Activated CD4-positive, alpha-beta T cell treated with anti-CD3 and anti-CD28 coated beads for 48 hours (primary cell): ENCODE measurements at places on chromosomes 5 and 9.

GRCh38 chr9:135504262-135505243 is 4.1 kb downstream of the MRPS2 start:
- peak; percentile 74 for DNase-seq

DNA sequence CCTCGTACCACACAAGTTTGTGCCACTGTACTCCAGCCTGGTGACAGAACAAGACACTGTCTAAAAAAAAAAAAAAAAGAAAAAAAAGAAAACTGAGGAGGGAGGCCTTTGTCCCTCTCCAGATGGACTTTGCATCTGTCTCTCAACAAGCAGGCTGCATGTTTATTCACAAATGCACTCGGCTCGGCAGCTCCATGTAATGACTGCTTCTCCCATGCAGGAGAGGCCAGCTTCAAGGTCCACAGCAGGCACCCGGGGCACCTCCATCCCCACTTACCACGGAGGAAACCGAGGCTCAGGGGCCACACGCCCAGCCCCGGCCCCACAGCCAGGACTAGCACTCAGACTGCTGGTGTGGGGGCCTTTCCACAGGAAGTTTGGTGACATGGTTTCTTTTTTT is 13.1 kb upstream of the NCS1 start:
- no peak for DNase-seq

DNA sequence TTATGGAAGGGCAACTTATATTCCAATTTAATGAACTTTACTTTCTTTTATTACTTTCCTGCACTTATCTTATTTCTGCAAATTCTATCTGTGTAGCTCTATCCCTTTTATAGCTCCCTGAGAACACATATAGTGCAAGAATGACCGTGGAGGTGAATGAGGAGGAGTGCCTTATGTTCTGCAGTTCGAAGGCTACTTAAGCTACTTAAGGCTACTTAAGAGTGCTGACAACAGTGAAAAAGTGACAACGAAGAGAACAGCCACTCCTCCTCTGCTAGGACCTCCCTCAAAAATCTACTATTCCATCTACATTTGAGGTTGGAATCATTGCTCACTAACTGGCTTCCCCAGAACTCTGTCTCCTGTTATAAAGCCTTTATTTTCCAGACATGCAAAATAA is 1365.7 kb upstream of the C9orf72 start:
- DNase-seq = no peak

GRCh38 chr9:89864731-89865130 is 259.9 kb downstream of the GADD45G start:
- DNase-seq = no peak

GRCh38 chr9:128553728-128554127 is 1.3 kb downstream of the SPTAN1 start:
- DNase-seq = no peak

DNA sequence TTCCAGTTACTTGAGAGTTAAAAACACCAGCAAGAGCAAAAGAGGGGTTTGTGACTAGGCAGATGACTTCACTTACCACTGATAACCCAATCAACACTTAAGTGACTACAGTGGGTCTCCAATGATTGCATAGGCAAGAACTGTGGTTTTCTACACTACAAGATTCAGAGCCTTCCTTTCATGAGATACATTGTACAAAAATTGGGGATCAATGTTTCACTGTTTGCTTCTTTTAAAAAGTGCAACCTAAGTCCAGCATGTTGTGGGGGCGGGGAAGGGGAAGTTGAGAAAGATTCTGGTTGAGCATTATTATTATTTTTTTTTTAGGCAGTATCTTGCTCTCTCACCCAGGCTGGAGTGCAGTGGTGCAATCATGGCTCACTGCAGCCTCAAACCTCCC is 3.6 kb downstream of the IQGAP2 start:
- no peak for DNase-seq

- DNase-seq = no peak
Observed at GRCh38 chr5:93599001-93599379, 16.0 kb downstream of the NR2F1 start.

GRCh38 chr5:7794311-7794710 is 56.6 kb downstream of the CFAP90 start:
- no peak for DNase-seq

DNA sequence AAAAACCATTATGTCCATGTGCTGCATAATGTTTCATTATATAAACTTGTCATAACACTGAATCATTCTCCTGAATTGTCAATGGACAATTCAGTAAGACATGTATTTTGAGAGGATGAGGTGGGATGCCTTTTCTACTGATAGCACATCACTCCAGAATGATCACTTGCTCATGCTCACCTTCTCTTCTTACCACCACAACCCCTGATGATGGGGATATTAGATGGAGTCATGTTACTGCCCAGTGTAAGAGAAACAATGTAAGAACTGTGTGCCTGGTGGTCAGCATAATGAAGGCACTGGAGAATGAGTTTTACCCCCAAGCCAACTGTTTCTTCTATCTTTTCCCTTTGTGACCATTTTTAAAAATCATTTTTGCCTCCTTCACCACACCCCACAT is 198.8 kb downstream of the ADAMTSL1 start:
- no peak for DNase-seq

DNA sequence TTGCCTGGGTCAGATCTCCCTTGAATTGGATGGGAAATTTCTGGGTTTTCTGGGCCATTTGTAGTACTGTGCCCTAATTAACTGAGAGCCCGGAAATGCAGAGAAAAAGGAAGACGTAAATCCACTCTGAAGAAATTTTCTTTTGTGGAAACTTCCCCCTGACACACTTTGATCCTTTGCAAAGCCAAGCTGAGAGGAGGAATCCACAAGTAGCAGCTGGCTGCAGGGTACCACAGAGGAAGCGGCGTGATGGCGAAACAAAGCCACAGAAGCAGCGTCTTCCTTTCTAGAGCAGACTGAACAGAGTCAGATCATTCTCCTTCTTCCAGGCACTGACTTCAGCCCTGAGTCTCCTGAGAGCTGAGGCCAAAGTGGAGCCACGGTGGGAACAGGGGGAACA is 47.1 kb upstream of the ZNF354A start:
- DNase-seq = no peak

DNA sequence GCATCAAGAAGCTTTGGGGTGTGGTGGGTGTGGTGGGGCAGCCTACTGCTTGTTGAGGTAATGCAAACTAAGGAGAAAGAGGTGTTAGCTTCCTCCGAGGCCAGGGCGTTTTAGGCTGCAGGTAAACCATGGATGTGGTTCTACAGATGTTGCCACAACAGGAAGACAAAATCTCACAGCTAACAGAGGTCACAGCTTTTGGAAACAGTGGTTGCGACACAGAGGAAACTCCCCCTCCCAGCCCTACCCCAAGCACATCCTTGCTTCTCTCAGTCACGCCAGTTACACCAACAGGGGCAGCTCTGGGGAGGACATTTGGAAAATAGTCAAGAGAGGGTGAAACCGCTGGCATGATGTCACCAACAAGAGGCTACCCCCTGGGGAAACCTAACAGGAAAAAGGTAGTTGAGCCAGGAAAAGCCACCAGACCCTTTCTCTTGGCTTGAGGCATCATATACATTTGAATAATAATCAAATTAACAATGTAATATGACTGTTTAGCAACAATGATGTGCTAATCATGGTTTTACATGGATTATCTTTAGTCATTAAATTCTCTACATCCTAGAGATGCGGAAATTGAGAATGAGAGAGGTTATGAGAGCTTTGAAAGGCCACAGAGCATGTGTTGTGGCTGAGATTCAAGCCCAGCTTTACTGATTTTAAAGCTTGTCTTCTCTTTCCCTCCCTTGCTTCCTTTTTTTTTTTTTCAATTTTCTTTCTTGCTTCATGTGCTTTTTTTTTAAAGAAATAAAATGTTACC is 82.2 kb upstream of the IL12B start:
- peak; percentile 70 for DNase-seq

DNA sequence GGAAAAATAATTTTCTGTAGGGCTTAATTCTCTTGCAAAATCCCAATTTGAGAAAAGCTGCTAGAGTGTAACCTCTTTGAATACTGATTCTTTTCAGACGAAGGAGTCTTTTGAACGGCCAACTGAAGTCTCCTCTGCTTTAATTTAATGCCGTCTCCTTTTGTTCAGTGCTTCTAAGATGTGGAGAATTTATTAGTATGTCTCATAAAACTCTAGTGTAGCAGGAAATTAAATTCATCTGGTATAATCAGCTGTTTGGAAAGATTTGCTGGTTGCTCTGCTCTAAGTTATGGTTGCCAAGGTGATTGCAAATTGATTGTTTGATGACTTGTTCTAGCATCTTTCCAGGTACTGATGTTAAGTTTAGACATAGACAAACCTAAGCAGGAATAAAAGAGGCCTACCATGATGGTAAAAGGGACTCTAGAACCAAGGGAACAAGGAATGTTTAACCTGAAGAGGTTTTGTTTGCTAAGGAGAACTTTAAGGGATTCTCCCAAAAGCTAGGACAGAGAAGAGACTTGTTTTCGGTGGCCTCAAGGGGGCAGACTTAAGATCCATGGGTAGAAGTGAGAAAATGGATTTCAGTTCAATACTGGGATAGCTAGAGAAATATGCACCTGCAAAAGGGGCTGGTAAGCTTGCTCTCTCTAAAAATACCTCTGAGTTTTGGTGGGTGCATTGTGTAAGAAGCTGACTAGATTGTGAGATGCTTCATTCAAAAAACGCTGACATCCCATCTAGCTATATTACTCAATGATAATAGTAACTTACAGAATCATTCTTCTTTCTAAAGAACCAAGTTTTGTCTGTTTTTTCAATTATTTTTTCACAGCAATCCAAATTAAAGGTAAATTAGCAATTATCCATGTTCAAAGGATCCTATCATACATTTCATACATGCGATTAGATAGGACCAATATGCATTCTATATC is 5.7 kb upstream of the ADRB2 start:
- DNase-seq = no peak

DNA sequence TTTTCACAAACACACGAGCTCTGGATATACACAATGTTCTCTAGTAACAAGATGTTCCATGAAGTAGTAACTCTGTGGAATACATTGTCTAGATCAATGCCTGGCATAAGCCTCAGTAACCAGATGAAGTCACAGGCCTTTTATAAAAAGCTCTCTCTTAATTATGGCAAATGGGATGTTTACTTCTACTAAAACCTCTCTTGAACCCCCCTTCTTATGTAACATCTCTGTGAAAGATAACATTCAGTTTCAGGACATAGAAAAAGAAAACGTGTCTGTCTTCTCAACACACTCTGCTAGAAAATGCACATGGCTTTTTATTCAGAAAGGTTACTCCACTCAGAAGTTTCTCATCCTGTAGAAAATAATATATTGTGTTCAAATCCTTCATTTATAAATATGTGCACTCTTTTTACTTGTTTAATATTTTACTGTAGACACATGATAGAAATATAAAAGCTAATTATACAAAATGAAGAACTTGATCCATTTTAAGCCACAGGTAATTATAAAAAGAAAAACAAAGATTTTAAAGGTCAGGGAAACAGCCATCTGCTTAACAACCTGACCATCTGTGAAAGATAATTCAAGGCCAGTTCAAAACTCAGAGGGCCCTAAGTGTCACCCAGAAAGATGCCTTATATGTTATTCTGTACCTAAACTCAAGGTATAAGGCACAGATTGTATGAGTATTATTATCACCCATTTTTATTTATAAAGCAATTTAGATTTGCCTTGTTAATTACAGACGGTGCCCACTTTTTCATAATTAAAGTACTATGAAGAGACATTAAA is 812.0 kb downstream of the CDH18 start:
- no peak for DNase-seq

DNA sequence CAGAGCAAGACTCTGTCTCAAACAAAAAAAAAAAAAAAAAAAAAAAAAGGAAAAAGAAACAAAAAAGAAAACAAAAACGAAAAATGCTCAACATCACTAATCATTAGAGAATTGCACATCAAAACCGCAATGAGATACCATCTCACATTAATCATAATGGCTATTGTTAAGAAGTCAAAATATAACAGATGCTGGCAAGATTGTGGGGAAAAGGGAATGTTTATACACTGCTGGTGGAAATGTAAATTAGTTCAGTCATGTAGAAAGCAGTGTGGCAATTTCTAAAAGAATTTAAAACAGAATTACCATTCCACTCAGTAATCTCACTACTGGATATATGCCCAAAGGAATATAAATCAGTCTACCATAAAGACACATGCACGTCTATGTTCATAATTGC is 50.4 kb upstream of the PRR16 start:
- no peak for DNase-seq

DNA sequence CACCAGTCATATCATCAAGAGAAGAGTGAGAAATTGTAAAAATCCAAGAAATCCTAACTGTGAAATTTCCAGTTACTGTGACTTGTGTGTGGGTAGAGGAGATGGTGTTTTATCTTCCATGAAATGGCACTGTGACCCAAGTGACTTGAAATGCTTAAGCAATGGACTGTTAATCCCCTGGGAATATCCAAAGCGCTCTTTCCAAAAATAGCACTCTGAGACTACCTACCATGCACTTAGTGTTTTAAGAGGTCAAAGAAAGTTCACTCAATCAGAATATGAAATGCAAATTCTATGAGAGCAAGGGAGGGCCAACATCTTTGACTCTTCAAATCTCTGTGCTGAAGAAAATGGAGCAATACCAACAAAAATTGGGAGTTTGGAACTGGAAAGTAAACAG is 244.0 kb downstream of the GABRB2 start:
- DNase-seq = no peak

- no peak for DNase-seq
Observed at GRCh38 chr5:116037236-116037822, 5.1 kb downstream of the ARL14EPL start.

DNA sequence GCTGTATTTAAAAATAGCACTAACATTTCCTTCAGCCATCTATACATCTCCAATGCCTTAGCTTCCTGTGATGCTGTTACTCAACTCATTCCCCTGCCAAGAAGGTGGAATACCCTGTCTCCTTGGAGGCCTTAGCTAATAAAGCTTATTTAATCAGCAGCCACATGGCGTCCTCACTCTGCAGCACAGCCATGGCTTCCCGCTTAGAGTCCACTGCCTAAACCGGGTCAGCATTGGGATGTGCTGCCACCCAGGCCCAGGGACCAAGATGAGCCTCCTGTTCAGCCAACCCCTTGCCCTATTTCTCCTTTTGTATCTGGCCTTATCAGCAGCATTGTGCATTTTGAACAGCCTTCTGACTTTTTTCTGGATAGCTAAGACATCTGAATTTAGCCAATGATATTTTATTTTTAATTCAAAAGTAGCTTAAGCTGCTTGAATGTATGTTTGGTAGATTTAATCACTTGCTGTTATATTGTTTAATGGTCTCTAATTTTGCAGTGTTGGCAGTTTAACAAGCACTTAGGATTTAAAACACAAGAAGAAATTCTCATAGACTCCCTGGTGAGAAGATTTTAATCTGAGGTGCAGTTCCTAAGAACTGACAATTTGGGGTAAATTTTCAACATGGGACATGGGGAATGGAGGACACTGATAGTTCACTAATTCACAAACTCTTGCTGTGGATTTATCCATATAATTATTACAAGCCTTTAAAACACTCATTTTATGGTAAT is 113.0 kb downstream of the RPS23 start:
- no peak for DNase-seq

GRCh38 chr9:81431641-81432040 is 257.7 kb downstream of the TLE1 start:
- DNase-seq = no peak

DNA sequence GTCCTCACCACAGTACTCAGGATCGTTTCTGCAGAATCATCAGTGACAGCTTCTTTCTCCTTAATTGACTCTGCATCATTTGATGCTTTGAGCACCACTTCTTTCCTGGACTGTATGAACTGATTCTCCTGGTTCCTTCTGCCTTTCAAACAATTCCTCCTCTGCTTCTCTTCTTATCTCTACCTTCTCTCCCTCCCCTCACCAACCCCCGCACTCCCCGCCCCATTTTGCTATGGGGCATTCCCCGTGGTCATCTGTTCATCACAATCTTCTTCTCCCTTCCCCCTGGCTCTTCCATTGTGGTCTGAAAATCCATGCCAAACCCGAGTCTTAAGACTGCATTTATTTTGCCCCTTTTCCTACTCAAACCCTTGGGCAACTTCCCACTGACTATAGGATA is 57.9 kb downstream of the FAM78A start:
- DNase-seq = no peak
